ENCODE measurements at places on chromosomes 2 and 18. TPM values are rescaled to one million over a fixed set of nuclear protein-coding genes. Genes with fewer than 3 reads are reported as not detected.

TGFBRAP1 gene
- 10.4 TPM for total RNA-seq

SERPINB5 gene
- not detected for total RNA-seq

DSC2 gene
- not detected for total RNA-seq

COLEC11 gene
- total RNA-seq = 0.28 TPM

PRKAG3 gene
- total RNA-seq = not detected

CCDC74A gene
- 3.8 TPM for total RNA-seq

ZSWIM2 gene
- not detected for total RNA-seq

NAT8 gene
- total RNA-seq = not detected

RGPD3 gene
- total RNA-seq = 0.18 TPM

REEP1 gene
- under 0.01 TPM for total RNA-seq

ATG16L1 gene
- 26.9 TPM for total RNA-seq

GLI2 gene
- 4.7 TPM for total RNA-seq

ERMN gene
- not detected for total RNA-seq

EGR4 gene
- not detected for total RNA-seq

ADAM23 gene
- 3.9 TPM for total RNA-seq

WBP1 gene
- 22.9 TPM for total RNA-seq

ADRA2B gene
- total RNA-seq = not detected

Data from IMR-90 (cell line).